Fibroblast of the aortic adventitia (primary cell): ENCODE measurements at places on chromosomes 4 and X. TPM values are rescaled to one million over a fixed set of nuclear protein-coding genes. Genes with fewer than 3 reads are reported as not detected.

DNA sequence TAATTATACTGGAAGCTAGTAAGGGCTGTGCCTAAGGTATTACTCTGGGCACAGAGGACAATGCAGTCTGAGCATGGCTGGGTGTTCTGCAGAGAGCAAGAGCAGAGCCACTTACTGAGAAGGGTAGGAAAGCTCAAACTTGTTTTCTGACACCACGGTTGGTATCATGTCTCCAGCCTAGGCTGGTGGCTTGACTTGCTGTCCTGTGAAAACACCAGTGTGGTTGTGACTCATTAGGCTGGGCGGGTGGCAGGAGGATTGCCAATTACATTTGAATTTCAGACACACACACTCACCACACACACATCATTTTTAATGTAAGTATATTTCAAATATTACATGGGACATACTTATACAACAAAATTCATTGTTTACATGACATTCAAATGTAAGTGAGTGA, 19.7 kb upstream of the MTM1 start:
- DNase-seq: peak; percentile 22

DNA sequence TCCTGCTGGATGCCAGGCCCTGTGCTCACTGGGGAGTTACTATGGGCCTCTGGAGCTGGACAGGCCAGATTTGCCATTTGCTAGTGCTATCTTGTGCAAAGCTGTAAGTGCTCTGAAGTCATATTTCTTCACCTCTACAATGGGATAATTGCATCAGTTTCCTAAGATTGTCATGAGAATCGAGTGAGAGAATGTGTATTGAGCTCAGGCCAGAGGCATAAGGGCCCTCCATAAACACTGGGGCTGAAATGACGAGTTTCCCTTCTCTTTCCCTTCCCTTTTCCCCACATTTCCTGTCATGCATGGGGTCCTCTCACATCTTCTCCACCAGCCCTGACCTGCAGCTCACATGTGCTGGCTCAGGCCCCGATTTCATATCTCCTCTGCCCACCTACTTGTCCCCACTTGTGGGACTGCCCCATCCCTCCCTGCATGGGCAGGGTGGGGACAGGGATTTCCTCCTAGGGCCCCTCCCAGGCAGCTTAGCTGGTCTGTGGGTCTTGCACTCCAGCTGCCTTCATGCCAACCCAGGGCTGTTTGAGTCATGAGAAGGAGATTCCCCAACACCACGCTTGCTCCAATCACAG, 358.8 kb downstream of the MID1IP1 start:
- no peak for DNase-seq

DNA sequence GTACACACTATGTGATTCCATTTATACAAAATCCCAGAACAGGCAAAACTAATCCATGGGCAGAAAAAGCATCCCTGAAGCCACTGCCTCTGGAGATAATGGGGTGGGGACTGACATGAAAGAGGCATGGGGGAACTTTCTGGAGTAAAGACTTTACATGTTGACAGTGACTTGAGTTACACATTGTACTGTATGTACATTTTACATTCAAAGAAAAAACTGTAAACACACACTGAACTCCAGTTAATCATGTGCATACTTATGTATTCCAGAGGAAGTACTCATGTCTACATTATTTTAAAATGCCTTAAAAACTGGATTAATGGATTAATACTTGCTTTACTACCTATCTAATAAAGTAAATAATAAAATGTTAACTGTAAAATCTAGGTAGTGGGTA, 21.6 kb downstream of the CENPU start:
- no peak for DNase-seq

- DNase-seq: no peak
Measured at GRCh38 chr4:158818560-158819140, 49.8 kb downstream of the FNIP2 start.

- peak; percentile 63 for DNase-seq
Measured at GRCh38 chr4:107600436-107600835, 119.6 kb downstream of the PAPSS1 start.

DNA sequence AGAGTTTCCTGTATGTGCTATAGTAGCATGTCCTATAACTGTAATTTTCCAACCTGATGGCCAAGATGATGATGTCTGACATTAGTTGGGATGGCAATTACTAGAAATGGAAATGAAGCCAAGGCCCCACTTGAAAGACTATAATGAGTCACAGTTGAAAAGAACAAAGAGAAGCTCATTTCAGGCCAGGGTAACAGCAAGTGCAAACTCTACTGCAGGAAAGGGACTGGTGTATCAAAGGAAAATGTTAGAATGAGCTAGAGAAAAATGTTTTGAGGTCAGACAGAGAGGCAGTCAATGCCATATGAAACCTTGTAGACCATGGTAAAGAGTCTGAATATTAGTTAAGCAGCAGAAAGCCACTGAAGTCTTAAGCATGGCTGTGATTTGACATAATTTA, 146.2 kb upstream of the SH3RF1 start:
- peak; percentile 41 for DNase-seq

Gene MAMLD1
- 0.49 and 1.9 TPM in 2 replicates for total RNA-seq

- no peak for DNase-seq
Measured at GRCh38 chr4:184329659-184330400, 112.2 kb upstream of the ENPP6 start.

Gene RAB33A
- 3.0 TPM in 1 of 2 replicates, not detected in the other for total RNA-seq
